ENCODE measurements at places on chromosomes 11 and 22.
A peak's percentile ranks its signal among the peaks of the same experiment; 100 is the strongest.

- no peak for DNase-seq
Observed at GRCh38 chr11:118217575-118217974, 7.2 kb downstream of the JAML start.

- no peak for DNase-seq
Observed at GRCh38 chr11:118443590-118444218, 7.4 kb downstream of the KMT2A start.

DNA sequence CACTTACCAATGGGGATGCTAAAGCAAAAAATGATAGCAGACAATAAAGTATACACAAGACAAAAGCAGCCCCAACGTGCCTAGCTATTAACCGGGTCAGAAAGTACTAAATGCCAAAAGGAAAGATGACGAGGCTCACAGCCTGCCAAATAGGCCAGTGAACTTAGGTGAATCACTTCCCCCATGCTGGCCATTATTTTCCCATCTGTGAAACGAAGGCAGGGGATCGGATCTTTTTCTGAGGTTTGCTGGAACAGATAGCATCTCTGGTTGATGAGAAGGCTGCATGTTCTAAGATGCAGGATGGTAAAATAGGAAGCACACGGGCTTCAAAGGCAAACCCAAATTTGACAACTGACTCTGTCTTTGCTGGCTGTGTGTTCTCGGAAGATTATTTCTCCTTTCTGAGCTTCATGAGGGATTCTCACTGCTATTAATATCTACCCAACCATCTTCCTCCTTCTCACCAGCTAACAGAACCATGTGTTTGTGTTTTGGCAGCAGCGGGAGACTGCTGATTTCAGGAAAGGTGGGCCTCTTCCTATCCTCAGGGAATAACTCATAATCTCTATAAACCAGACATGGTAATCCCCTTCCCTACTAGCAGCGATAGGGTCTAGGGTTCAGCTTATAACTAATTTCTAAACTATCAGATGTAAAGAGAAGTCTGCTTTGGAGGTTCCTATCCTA, 390.7 kb downstream of the LARGE1 start:
- DNase-seq = peak; percentile 79

GRCh38 chr22:24008381-24009226, 2.5 kb upstream of the CABIN1 start:
- DNase-seq = no peak

- DNase-seq = peak; percentile 72
Observed at GRCh38 chr11:48307760-48308386, 1.9 kb downstream of the OR4S1 start.

- peak; percentile 56 for DNase-seq
Observed at GRCh38 chr11:114738954-114739353, 60.6 kb downstream of the NXPE2 start.

- no peak for DNase-seq
Observed at GRCh38 chr11:94150704-94151685, 22.4 kb downstream of the PANX1 start.

Data from AG20443 (cell line).